ENCODE measurements at places on chromosomes 7 and 10.

DNA sequence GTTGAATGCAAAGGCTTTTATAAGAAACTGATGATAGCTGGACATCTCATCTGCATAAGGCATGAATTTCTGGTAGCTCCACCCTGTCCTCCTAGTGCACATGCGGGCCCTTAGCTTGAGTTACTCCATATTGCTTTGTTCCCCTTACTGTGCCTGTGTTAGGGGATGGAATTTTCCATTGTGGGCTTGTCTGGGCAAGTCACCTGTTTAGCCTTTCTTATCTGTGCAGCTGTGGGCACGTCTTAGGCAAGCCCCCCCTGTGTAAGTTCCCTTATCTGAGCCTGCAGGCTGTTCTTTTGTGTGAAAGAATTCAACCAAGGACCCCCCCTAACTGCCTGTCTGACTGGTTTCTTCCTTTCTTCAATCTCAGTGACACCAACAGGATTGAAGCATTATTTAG lies 14.5 kb upstream of the CROT start:
- DNase-seq, result no peak

DNA sequence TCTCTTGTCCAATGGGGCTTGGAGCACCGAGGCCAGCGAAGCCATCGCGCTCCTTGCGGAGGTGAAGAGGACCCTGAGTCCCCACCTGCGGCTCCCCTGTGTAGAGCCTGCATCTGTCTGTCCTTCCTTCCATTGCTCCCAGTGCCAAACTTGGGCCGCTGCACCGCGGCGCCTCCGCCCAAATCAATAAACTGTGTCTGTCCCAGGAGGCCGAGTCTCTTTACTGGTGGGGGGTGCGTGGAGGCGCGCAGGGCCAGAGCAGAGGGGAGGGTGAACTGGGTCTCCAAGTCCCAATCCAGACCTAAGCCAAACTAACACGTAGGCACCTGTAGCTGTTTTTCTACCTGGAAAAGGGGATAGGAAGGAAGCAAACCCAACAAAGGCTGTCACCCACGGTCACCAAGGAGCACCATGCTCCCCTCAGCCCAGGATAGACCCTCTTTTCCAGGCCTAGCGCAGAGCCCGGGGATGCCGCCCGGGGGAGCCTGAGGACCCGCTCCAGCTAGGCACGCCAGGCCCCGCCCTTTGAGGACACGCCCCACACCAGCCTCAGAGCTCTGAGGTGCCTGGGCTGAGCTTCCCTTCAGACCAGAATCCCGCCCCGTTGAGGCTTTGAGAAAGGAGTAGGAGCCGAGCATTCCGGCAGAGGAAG lies 1.2 kb upstream of the CHAT start:
- no peak for DNase-seq

DNA sequence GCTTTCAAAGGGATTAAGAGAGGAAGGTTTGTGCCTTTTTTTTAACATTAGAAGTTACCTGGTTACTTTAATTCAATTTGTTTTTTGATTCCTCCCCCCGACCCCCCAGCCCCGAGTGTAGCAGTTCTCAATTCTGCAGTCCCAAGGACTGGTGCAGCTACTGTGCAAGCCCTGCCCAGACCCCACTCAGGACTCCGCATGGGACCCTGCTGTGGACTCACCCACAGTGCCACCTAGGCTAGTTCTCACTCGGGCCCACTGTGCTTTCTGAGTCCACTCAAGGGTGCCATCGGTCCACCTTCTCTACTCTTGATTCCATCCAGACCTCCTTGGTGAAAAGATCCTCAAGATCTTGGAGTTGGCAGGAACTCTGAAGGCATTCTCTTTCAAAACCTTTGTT lies 77.4 kb downstream of the VOPP1 start:
- no peak for DNase-seq

- DNase-seq, result no peak
These were observed 103.0 kb upstream of the BTBD16 start for GRCh38 chr10:122168101-122168500.

DNA sequence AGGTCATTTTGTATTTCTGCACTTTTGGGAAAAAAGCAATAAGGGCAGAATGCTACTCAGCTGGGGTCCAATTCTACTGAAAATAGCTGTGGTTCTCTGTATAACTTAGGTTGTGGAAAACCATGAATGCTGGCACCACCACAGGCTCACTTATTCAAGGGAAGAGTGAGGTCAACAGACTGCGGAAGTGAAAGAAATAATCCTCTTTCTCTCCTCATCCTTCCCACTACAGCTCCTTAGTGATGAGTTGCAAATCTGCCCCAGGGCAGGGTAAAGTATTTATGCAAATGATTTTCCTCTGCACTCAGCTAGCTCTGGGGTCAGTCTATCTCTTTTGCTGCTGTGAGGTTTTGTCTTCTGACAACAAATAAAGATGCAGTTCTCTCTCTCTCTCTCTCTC lies 74.1 kb upstream of the PTPRZ1 start:
- no peak for DNase-seq

DNA sequence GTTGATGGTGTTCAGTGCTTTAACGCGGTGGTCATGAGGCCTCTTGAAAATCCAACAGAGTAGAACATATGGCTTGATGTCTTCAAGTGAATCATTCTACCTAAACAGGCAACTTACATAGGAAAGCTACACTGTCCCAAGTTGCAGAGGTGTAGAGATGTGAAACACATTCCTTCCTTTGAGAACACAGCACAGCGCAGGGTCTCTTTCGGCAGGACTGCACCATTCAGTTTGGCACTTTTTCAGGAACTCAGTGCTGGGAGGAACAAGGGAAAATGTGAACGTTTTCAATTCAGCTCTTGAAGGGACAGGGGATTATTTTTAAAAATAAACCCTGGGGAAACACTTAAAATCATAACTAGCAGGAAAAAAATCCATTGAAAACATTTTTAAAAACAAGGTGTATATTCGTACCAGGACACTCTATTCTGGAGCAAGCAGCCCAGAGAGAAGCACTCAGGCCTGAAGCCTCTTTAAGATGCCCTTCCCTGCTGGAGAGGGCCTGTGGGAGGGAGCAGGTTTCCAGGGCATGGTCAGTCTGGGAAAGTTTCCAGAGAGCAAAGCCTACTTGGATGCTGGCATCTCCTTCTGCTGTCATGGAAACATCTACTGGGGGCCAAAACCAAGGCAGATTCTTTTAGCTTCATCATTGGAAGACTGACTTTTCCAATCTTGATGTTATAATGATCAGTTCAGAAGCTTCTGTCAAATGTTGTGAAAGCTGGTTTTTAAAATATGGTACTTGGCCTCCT lies 60.4 kb upstream of the NPVF start:
- no peak for DNase-seq

DNA sequence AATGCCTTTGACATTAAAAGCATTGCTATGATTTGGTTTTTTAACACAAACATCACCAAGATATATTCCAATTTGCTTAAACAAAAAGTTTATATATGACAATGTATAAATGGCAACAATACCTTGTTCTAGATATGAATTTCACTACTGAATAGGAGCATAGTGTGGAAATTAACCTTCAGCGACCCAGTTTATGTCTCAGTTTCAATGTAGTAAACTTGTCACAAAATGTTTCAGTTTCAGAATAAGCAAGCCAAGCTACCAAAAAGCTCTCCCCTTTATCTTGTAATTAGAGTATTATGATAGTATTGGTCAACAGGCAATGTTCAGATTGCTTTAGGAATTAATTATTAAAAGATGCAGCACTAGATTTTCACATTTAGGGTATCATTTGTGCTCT lies 99.6 kb upstream of the PCDH15 start:
- no peak for DNase-seq

GRCh38 chr7:81816312-81816711 lies 46.5 kb upstream of the HGF start:
- DNase-seq, result no peak

- no peak for DNase-seq
These were observed 518 bp upstream of the COMMD3 start for GRCh38 chr10:22315455-22316285.

- DNase-seq, result no peak
These were observed 17.9 kb upstream of the DDX21 start for GRCh38 chr10:68938117-68938516.

- DNase-seq, result no peak
These were observed 1.2 kb upstream of the CHPF2 start for GRCh38 chr7:151231080-151231479.

GRCh38 chr7:151408839-151409666 lies 785 bp downstream of the WDR86 start:
- peak; percentile 42 for DNase-seq

- no peak for DNase-seq
These were observed 44.3 kb upstream of the PRKCQ start for GRCh38 chr10:6624392-6624791.

DNA sequence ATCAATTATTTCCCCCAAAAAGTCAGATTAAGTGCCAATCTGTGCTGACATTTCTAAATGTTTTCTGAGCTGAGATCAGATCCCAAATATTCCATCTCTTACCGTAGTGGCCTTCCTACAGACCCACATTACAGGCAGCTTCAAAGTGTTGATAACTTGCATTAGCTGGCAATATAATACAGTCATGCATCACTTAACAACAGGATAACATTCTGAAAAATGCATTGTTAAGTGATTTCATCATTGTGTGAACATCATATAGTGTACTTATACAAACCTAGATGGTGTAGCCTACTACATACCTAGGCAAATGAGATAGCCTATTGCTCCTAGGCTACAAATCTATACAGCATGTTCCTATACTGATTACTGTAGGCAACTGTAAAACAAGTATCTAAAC lies 22.4 kb downstream of the SLC25A13 start:
- DNase-seq, result no peak

DNA sequence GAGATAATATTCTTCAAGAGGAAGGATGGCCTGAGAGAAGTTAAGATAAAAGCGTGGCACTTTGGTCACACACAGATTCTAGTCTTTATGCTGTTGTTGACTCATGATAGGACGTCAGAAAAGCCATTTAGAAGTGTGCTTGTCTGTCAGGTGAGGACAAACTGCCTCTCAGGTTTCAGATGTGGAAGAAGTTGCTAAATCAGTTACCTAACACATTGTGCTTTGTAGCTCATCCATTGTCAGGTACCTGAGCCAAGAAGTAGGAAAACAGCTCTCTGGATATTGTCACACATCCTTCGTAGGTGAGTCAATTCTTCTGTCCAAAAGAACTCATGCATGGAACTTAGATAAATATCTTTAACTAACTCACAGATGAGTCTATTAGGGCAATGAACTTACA lies 49.5 kb upstream of the PHYHIPL start:
- no peak for DNase-seq

DNA sequence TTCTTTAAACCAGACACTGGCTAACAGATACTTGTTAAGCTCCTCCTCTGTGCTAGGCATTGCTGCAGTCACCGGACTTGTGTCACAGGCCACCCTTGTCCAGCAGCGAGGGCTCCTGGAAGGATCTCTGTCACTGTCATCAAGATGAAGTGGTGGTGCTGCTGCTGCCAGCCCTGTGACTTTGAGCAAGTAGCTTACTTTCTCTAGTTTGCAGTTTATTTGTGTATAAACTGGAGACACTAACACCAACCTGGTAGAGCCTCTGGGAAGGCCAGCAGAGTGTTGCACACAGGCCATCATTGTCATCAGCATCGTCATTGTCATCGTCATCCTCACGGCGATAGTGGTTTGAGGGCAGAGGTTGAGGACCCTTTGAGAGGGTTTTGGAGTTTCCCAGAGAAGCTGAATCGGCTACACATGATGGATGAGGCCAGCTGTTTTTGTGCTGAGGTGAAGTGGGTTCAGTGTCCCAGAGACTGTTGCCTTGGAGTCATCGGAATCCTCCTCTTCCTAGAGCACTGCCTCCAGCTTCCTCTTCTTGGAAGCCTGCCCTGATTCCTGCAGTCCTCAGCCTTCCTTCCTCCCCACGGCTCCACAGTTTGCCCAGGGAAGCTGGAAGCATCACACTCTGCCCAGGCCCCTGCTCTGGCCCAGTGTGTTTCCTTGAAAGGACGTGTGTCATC lies 128.4 kb downstream of the GRK5 start:
- no peak for DNase-seq

All from activated T-helper 1 cell treated with anti-CD3 and anti-CD28 coated beads, Interleukin-2, amount 50 U/mL, for 16 hours (primary cell).